ENCODE measurements at places on chromosomes 1 and 21.

DNA sequence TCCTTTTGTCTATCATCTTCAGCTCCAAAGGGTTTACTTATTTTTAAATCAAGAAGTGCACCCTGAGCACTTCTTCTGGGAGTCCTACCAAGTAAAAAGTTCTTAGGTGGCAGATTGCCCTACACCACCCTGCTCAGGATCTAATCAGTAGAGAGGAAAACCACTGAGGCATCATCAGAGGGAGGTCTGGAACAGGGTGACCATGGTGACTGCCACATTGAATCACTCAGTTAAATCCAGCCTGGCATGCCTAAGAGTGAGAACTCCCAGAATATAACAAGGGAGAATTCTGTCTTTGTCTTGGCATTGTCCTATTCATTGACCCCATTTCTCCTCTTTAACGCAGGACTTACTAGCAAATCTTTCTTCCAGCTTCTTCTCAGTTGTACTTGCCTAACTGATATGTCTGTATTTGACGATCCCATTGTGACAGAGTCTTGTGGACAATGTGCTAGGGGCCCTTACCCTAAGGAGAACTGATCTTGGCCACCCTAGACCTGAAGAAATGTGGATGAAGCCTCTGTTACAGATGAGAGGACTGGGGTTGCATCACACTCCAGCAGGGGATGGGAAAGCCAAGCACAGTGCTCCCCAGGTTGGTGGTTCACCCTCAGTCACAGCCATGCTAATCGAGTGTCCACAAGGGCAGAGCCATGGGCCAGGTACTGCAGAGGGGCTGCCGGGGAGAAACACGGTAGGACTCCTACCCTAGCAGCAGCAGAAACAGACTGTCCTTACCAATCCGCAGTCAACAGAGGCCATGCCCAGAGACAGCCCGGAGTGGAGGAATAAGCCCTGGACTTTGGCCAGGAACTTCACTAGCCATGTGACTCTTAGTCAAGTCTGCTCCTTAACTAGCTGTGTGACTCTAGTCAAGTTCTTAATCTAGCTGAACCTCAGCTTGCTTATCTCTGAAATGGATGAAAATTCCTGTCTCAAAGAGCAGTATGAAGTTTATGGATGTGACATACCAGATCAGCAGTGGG lies 15.4 kb downstream of the PKP1 start:
- no peak for DNase-seq

GRCh38 chr1:85144351-85144750 lies 56.5 kb downstream of the SYDE2 start:
- no peak for DNase-seq

GRCh38 chr1:36436821-36437220 lies 13.4 kb downstream of the OSCP1 start:
- DNase-seq, result no peak

GRCh38 chr21:25891596-25891995 lies 156.8 kb downstream of the GABPA start:
- no peak for DNase-seq

DNA sequence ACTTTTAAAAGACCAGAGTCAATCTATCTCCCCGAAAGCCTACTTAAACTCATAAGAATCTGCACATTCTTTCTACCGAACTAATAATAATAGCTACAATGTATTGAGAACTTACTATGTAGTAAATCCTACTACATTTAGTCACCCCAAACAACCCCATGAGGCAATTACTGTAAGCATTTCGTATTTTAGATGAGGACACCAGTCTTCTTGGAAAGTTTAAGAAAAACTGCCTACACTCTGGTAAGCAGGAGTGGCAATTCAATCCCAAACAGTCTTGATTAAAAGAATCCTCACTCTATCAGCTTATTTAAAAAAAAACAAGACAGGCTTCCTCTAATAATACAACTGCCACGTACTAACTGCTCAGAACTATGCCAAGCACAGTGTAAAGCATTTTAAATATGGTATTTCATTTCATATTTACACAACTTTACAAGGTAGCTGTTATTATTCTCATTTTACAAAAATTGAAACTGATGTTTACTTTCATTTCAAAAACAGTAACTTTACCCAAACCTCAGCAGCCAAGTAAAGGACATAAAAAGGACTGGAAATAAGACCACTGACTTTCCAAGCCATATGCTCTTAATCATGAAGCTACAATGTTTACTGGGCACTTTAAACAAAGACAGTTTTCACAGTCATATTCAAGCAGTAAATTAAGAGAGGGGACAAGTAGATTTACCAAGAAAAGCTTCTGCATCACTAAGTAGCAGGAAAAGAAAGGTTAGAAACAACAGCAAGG lies 13.9 kb downstream of the ARID4B start:
- DNase-seq, result no peak

DNA sequence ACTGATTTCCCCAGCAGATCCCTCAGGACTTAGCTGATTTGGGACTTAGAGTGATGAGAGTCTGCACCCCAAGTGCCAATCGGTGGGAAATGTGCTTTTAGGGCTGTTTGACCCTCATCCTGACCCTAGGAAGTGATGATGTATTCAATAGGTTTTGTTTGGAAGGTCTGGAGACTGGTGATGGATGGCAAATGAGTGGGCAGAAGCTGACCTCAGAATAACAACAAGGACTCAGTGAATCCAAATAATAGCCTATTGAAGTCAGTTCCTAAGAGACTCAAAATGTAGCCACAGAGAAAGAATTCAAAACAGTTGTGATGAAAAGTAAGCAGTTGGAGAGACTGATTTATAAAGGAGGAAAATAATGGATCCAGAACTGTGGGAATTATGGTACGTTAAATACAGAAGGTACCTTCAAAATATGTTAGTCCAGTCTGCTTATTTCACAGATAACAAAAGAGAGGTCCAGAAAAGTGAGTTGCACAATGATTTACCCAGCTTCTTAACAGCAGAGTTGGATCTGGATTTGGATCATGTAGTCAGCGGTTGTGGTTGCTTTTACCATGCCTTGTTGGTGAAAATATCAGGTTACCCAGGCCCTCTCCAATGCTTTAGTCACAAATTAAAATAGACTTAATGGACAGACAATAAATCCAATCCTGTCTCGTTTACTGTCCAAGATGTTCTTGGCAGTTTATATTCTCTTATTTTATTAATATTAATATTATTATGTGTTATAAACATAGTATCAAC lies 123.0 kb upstream of the PTBP2 start:
- DNase-seq, result no peak

DNA sequence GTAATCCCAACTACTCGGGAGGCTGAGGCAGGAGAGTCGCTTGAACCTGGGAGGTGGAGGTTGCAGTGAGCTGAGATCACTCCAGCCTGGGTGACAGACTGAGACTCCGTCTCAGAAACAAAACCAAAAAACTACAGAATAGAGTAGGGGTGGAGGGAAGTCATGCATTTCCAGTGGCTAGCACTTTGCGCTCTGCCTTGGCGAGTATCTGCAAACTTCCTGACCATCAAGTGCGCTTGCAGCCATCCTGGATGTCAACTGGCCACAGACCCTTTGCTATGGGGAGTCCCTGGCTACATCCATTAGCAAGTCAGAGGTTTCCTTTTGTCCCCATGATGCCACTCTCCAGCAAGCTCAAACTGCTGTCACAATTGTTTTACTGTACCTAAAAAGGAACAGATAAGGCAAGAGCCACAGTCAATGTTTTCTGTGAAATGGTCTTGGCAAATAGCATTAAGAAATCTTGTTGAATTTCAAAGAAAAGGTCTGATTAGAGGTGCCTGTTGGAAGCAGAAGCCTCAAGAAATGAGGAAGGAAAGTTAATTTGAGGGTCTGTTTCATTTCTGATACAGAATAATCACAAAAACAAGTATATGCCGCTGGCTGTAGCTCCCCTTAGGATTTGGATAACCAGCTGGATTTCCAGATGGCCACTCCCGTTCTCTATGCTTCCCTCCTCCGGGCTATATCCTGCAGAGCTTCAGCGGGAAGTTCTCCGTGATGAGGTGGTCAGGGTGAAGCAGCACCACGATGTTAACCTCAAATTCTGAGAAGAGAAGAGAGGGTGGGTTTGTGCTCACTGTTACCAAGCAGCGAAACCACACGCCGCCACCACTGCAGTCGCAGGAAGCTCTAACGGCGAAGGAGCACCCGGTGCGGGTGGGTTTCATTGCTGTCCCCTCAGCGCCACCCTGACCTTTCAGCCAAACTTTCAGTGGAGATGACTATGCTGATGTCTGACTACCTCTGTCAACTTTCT lies 42.0 kb downstream of the VPS26C start:
- DNase-seq, result no peak

DNA sequence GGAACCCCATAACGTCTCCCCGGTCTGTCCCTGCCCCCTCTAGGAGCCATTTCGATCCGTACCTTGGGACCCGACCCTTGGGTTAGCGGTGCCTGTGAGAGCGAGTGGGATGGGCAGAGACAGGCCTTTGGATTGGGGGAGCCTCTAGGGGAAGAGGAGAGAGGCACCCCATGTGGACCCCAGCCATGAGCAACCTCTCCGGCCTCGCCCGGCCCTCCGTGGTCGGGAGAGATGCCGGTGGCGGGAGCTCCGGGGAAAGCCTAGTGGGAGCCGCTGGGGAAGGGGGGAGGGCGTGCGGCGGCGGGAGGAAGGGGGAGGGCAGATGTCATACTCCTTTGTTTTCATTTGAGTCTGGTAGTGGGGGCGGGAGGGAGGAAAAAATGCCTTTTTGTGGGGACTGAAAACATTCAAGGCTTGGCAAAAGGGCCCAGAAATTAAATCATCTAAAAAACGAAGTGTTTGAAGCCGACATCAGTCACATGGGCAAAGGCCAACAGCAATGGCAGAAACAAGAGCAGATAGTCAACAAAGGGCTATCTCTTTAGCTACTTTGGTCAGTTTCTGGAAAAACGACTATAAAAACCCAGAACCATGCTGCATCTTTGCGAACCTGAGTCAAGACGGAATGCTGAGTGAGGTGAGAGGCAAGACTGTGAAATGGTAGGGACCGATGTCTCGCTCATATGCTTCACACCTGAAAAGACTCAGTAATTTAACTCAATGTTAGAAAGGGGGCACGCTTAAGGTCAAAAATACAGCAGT lies 758 bp downstream of the PTBP2 start:
- no peak for DNase-seq

GRCh38 chr1:44689447-44689765 lies 14.9 kb downstream of the ARMH1 start:
- DNase-seq, result no peak

GRCh38 chr1:4253935-4254334 lies 353.9 kb upstream of the C1orf174 start:
- DNase-seq, result no peak

- DNase-seq, result no peak
Measured at GRCh38 chr1:234987415-234988154, 141.1 kb downstream of the TOMM20 start.
